ENCODE measurements at places on chromosomes 6 and 20. TPM values are rescaled to one million over a fixed set of nuclear protein-coding genes. Genes with fewer than 3 reads are reported as not detected.

GRCh38 chr6:104522533-104522932 lies 337.2 kb downstream of the HACE1 start:
- no peak for DNase-seq

DNA sequence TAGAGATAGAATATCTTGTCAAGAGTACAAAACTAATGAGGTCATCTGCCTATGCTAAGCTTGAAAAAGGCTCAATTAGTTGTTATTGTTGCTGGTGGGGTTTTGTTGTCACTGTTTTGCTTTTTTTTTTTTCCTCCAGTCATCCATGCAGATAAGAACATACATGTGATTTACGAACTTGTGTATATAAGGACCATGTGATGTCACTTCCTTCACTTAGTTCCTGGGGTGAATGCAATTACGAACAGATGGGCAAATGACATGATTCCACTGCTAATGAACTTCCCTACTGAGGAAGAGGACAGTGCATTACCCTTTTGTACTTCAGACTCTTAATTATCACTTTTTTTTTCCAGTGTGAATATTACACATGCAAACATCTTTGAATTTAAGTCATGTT lies 1175.3 kb upstream of the GJE1 start:
- DNase-seq, result no peak

GRCh38 chr20:29743101-29743931 lies 1514.1 kb upstream of the DEFB115 start:
- DNase-seq, result no peak

GRCh38 chr6:92945799-92946198 lies 473.6 kb downstream of the EPHA7 start:
- no peak for DNase-seq

- DNase-seq, result no peak
Observed at GRCh38 chr6:16258709-16259075, 20.3 kb downstream of the GMPR start.

DNA sequence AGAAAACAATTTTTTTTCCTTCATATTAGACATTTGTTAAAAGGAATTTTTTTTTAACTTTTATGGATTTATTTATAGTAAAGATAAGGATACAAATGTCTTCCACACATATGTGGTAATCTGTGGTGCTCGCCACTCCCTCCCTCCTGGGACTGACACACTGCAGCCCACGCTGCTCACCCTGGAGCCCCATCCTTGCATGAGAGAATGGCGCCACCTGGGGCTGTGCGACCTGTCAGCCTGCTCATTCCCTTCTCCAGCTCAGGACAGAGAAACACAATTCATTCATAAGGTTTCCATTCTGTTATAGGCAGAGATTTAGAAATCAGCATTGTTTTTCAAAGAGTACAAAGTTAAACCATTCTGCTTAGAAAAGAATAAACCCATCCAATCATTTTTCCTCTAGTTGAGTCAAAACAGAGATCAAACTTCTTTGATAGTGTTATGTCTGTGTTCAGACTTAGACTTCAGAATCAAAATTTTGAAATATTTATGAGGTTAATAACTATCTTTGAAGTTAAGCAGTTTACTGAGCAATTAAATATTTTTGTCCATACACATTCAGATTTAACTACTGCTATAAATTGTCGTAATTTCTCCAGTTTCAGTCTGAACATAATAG lies 42.8 kb upstream of the DYNLRB1 start:
- DNase-seq, result no peak

DNA sequence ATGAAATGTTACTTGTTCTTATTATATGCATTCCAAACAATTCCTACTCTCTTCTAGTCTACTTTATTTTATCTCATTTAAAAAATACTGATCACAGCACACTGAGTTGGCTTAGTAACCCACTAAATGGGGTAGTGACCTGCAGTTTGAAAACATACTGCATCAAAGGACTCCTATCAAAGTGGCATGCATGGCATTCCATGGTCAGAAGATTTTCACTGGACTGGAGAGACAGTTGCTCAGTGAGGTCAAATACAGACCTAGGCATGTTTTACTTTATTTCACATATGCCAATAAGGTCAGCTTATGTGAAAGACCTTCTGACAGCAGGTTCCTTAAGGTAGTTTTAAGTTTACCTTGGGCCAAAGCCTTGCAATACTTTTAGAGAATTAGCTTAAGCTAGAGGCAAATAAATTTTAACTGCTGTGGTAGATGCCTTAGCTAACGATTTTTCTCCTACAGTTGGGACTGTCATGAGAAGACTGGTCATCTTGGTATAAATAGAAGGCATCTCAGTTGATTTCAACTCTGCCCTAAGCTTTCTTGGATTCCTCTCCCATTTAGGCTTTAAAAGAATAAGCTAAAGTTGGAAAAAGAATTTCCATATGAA lies 35.1 kb downstream of the TPD52L1 start:
- no peak for DNase-seq

DNA sequence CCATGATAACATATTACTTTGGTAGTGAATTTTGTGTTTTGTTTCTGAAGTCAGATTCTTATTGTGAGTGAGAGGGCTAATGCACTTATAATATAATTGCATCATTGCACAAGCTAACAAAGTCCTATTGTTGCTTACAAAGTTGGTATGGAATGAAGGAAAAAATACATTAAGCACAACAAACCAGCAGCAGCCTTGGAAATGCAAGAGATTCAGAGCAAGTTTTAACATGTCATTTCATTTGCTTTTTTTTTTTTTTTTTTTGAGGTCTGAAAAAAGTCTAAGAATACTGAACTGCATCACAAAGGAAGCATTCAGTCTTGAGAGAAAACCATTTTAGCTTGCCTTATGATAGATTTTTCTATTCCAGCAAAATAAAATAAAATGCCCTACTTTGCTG lies 57.6 kb downstream of the PLCB4 start:
- DNase-seq, result no peak

DNA sequence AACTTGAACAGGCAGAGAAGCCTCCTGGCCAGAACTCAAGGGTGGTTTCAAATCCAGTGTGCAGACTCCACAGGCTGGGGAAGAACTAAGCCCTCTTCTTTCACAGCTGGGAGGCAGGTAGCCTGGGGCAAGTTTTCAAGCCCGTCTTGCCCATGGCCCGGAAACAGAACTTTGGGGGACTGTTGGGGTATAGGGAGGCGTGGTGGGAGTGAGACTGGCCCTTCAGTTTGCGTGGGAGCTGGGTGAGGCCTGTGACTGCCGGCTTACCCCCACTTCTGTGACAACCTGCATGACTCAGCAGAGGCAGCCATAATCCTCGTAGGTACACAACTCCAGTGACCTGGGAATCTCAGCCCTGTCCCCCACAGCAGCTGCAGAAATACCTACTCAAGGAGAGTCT lies 1125.7 kb downstream of the HACE1 start:
- DNase-seq, result no peak

The EYA4 gene
- 24.2 TPM for total RNA-seq

The TM9SF4 gene
- 31.6 TPM for total RNA-seq

The UNC93A gene
- total RNA-seq, result not detected

- DNase-seq, result no peak
Observed at GRCh38 chr6:140226637-140227036, 852.2 kb upstream of the CITED2 start.

GRCh38 chr6:781350-781961 lies 88.5 kb upstream of the EXOC2 start:
- DNase-seq, result no peak

DNA sequence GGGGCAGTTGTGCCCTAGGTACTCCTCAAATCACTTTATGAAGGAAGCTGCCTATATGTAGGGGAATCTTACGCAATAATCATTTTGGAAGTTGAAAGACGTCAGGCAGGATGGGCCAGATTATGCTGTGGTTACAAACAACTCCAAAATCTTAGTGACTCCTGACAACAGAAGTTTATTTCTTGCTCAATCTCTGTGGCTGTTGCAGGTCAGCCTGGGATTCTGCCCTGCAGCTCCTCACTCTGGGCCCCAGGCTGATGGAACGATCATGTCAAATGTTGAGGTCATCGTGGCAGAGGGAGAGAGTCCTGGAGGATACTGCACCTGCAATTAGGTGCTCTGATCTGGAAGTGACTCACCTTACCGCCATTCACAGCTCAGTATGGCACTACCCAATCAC lies 88.4 kb downstream of the ZDHHC14 start:
- no peak for DNase-seq

DNA sequence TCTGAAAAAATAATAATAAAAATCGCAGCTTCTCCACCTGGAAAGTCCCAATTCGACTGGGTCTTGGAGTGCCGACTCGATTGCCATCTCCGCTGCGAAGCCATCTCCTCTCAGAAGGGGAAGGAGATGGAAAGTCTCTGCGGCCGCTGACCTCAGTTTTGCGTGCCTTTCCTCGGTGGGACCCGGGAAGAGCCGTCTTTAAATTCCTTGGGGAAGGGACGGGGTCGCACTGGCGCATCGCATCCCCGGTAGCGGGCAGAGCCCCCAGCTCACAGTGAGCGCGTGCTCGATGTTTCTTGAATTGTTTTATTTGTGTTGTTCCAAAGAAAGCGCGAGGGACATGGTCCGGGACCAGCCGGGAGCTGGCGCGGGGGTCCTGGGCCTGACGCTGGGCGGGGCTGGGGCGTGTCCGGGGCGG lies 270 bp upstream of the TIAM2 start:
- no peak for DNase-seq

The KCNK16 gene
- not detected for total RNA-seq

DNA sequence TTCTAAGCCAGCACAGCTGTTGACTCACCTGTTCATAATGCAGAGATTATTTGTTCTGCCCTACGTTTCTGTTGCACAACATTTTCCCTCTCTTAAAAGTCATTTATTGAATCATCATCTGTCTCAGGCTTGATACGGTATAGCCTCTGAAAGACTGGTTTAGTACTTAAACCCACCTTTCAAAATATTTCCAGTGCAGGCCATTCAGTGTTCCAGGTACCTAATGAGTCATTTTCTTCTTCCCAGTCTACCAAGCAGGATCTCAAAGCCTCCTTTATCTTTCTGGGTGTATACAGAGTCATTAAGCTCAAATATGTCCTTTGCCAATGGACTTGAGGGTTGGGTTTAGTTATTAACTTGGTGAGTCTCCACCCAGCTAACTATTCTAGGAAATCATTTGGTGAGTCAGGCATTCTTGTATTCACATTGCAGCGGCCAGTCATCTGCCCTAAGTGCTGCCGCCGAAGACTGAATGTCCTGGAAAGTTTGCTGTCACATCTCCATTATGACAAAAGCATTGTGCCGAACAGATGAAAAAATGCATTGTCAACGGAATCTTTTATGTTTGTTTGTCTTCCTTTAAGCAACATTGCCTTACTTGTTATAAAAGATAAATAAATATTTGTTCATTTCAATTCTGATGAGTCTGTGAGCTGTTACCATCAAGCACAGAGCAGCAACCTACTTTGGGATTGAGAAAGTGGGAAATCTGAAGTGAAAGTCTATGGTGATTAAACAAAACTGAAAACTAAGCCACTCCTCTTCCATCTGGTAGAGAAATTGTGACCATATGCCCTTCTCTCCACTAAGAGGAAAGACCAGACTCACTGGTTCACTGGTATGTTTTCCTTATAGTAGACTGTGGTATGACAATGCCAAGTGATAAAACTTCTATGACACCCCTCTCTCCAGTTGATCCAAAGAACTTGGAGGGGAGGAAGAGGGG lies 14.3 kb upstream of the FAM135A start:
- no peak for DNase-seq

GRCh38 chr6:160429620-160429895 lies 81.4 kb downstream of the SLC22A3 start:
- no peak for DNase-seq

The DEFB113 gene
- not detected for total RNA-seq

The MLN gene
- not detected for total RNA-seq

The BPIFB4 gene
- not detected for total RNA-seq

The TMC2 gene
- not detected for total RNA-seq

The CCN6 gene
- total RNA-seq, result not detected

GRCh38 chr6:112227411-112227810 lies 27.0 kb downstream of the LAMA4 start:
- no peak for DNase-seq

Measured in cardiac septum (tissue), 1 donor.